Activated CD8-positive, alpha-beta T cell treated with anti-CD3 and anti-CD28 coated beads, Interleukin-2, amount 10 ng/mL, durations not matched to agents 7 days and 5 days (primary cell): ENCODE measurements at places on chromosomes 6 and 20.

GRCh38 chr6:130778946-130779657, 48.1 kb upstream of the SMLR1 start:
- peak overlapping the region; percentile 23 for H3K4me3 ChIP-seq
- peak; percentile 37 for DNase-seq
- H3K36me3 ChIP-seq, result peaks cover 20% of the 10 kb centered on the region

DNA sequence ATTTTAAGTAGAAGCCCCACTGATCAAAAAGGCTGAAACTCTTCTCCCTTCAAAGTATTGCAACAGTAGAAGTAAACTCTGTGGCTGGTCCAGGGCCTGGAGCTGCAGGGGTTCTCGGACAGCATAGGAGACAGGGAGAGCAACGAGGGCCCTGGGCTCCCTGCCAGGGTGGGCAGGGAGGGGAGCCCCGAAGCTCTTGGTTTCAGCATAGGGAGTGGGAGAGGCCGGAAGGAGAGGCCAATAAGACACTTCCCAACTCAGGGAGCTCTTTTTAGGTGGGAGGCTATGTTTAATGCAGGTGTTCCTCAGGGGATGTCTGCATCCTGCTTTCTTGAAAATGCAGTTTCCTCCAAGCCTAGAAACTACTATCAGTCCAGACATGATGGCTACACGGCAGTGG, 91.1 kb downstream of the LY86 start:
- no peak overlapping the region for H3K4me3 ChIP-seq
- H3K36me3 ChIP-seq, result peaks cover 2% of the 10 kb centered on the region
- DNase-seq, result no peak

GRCh38 chr6:3208098-3208774, 19.2 kb downstream of the TUBB2B start:
- H3K4me3 ChIP-seq, result no peak overlapping the region
- no peak overlapping the region for H3K27ac ChIP-seq
- DNase-seq, result no peak
- no peaks in the 10 kb centered on the region for H3K36me3 ChIP-seq
- H3K4me1 ChIP-seq, result peaks cover 8% of the 10 kb centered on the region

GRCh38 chr6:35063701-35064280, 77.3 kb downstream of the TCP11 start:
- no peak for DNase-seq
- H3K27me3 ChIP-seq, result no peaks in the 10 kb centered on the region
- no peaks in the 10 kb centered on the region for H3K36me3 ChIP-seq
- H3K27ac ChIP-seq, result peak overlapping the region; percentile 59
- peaks cover 34% of the 10 kb centered on the region for H3K4me1 ChIP-seq
- no peak overlapping the region for H3K4me3 ChIP-seq

GRCh38 chr6:126153661-126154060, 167.3 kb downstream of the TRMT11 start:
- no peak overlapping the region for H3K27ac ChIP-seq
- DNase-seq, result no peak
- H3K4me3 ChIP-seq, result no peak overlapping the region
- peaks cover 12% of the 10 kb centered on the region for H3K4me1 ChIP-seq
- H3K27me3 ChIP-seq, result no peaks in the 10 kb centered on the region
- H3K36me3 ChIP-seq, result no peaks in the 10 kb centered on the region

GRCh38 chr6:141685416-141685815, 447.3 kb upstream of the GJE1 start:
- H3K27ac ChIP-seq, result no peak overlapping the region
- DNase-seq, result no peak
- H3K4me3 ChIP-seq, result no peak overlapping the region
- no peaks in the 10 kb centered on the region for H3K4me1 ChIP-seq

GRCh38 chr6:89581689-89582088, 56.9 kb downstream of the LYRM2 start:
- no peak overlapping the region for H3K4me3 ChIP-seq
- no peak for DNase-seq
- no peak overlapping the region for H3K27ac ChIP-seq

GRCh38 chr6:151753581-151753980, 53.9 kb upstream of the ESR1 start:
- DNase-seq, result no peak
- no peak overlapping the region for H3K4me3 ChIP-seq
- peaks cover 17% of the 10 kb centered on the region for H3K4me1 ChIP-seq
- H3K27me3 ChIP-seq, result peaks cover 4% of the 10 kb centered on the region
